Activated naive CD8-positive, alpha-beta T cell treated with anti-CD3 and anti-CD28 coated beads, Interleukin-2, amount 50 U/mL, for 24 hours (primary cell): ENCODE measurements at places on chromosomes 2 and 18.

- H3K27me3 ChIP-seq, result no peaks in the 10 kb centered on the region
- H3K36me3 ChIP-seq, result no peaks in the 10 kb centered on the region
- no peak for DNase-seq
- no peak overlapping the region for H3K4me3 ChIP-seq
Observed at GRCh38 chr2:228762565-228762964, 508.5 kb downstream of the PID1 start.

GRCh38 chr2:218583983-218584850 is 15.6 kb downstream of the CNOT9 start:
- peaks cover 61% of the 10 kb centered on the region for H3K36me3 ChIP-seq
- no peak overlapping the region for H3K4me3 ChIP-seq
- DNase-seq, result no peak
- peaks cover 25% of the 10 kb centered on the region for H3K4me1 ChIP-seq
- no peak overlapping the region for H3K27ac ChIP-seq
- no peaks in the 10 kb centered on the region for H3K27me3 ChIP-seq

- no peak for DNase-seq
- no peak overlapping the region for H3K27ac ChIP-seq
- H3K4me3 ChIP-seq, result no peak overlapping the region
Observed at GRCh38 chr18:49747876-49748275, 65.5 kb downstream of the ACAA2 start.

- H3K36me3 ChIP-seq, result no peaks in the 10 kb centered on the region
- H3K27ac ChIP-seq, result no peak overlapping the region
- H3K4me3 ChIP-seq, result no peak overlapping the region
- peaks cover 20% of the 10 kb centered on the region for H3K4me1 ChIP-seq
- no peak for DNase-seq
Observed at GRCh38 chr2:212726403-212726802, 187.8 kb upstream of the ERBB4 start.

GRCh38 chr2:134127496-134127895 is 126.4 kb upstream of the MGAT5 start:
- H3K4me3 ChIP-seq, result no peak overlapping the region
- peak; percentile 62 for DNase-seq
- peaks cover 83% of the 10 kb centered on the region for H3K4me1 ChIP-seq

GRCh38 chr18:6729247-6730091 is at the start of gene ARHGAP28:
TSS of gene ARHGAP28 (plus strand) at chr18:6729716. CDS start at chr18:6729822, 106 bp downstream.
- DNase-seq, result peak; percentile 8
- no peaks in the 10 kb centered on the region for H3K36me3 ChIP-seq
- peaks cover 30% of the 10 kb centered on the region for H3K27me3 ChIP-seq
- H3K4me1 ChIP-seq, result peaks cover 2% of the 10 kb centered on the region
- peak within 1 kb of the TSS; percentile 59 for H3K4me3 ChIP-seq

DNA sequence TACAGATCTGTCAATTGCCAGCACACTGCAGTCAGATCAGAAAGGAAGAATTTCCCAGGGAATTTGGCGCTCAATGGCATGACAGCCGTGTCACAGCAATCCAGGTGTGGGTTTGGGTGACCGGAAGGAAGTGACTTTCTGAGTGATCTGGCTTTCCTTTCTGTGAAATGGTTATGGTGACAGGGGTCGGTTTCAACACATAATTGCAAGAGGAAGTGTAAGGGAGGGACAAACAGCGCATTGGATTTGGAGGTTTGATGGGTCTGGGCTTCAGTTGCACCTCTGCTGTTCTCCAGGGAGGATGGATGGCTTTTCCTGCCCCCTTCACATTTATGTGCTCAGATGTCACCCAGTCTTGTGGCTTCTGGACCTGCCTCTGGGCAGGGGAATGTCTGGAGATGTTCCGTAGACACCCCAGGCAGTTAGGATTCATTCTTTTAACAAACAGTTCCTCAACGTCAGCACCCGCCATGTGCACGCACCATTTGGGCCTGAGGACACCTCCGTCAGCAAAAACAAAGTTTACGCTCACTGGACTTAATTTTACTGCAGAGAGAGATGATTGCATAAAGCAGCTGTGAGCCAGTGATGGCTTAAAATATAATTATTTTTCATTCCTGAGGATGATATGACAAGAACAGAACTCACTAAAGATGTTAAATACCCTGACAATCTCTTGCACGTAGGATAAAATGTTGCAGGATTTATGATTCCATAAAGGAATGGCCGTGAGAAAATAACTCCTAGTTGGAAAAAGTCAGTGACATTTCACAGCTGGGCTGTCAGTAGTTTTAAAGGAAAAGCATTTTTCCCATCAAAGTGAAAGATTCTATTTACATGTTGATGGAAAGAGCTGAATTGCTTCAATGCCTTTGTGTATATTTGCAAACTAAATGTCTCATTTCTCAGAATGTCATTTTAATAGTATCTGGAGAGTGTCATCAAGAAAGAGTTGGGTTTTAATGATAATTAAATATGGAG is 36.9 kb downstream of the MBP start:
- no peaks in the 10 kb centered on the region for H3K27me3 ChIP-seq
- peak overlapping the region; percentile 26 for H3K27ac ChIP-seq
- H3K4me3 ChIP-seq, result no peak overlapping the region
- H3K4me1 ChIP-seq, result peaks cover 70% of the 10 kb centered on the region
